GM23338 (cell line): ENCODE measurements at places on chromosomes 5 and 9. TPM values are rescaled to one million over a fixed set of nuclear protein-coding genes. Genes with fewer than 3 reads are reported as not detected.

- H3K4me1 ChIP-seq, result peaks cover 15% of the 10 kb centered on the region
- no peak overlapping the region for H3K4me3 ChIP-seq
- H3K36me3 ChIP-seq, result no peaks in the 10 kb centered on the region
- no peaks in the 10 kb centered on the region for H3K27me3 ChIP-seq
- no peak overlapping the region for H3K27ac ChIP-seq
Measured at GRCh38 chr5:149632311-149633251, 51.3 kb downstream of the ARHGEF37 start.

GRCh38 chr5:142878638-142879037, 108.5 kb downstream of the ARHGAP26 start:
- no peak for DNase-seq
- no peak overlapping the region for H3K4me3 ChIP-seq
- no peaks in the 10 kb centered on the region for H3K36me3 ChIP-seq
- peak overlapping the region; percentile 70; the same call in 1 of the 2 replicates for H3K27ac ChIP-seq

DNA sequence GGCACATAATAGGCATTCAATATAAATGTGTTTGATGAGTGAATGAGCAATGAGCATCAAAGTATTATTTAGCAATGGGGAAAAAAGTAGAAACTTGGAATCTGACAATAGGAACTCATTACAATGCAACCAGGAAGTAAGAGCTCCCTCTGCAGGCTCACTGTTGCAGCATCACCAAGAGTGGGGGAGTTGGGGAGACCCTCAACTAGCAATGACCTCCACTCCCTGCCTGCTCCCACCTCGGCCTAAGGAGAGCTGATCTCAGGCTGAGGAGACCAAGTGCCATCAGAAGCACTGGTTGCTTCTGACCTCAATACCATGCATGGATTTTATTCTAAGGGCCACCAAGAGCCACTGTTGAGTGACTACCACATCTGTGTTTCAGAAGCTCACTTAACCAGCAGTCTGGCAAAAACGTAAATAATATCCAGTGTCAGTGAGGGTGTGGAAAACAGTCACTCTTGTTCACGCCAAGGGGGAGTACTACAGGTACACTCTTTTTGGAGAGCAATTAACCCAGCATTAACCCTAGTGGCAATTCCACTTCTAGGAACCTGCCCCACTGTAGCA, 8.0 kb downstream of the VDAC1 start:
- peaks cover 2% of the 10 kb centered on the region; the same call in 1 of the 2 replicates for H3K36me3 ChIP-seq
- H3K27me3 ChIP-seq, result no peaks in the 10 kb centered on the region
- no peak overlapping the region for H3K27ac ChIP-seq
- peak; percentile 83 for DNase-seq
- H3K4me3 ChIP-seq, result no peak overlapping the region

- no peaks in the 10 kb centered on the region for H3K4me1 ChIP-seq
- H3K27me3 ChIP-seq, result no peaks in the 10 kb centered on the region
- H3K4me3 ChIP-seq, result no peak overlapping the region
- H3K36me3 ChIP-seq, result no peaks in the 10 kb centered on the region
- H3K27ac ChIP-seq, result no peak overlapping the region
- no peak for DNase-seq
Measured at GRCh38 chr5:60340965-60341471, 358.9 kb downstream of the DEPDC1B start.

DNA sequence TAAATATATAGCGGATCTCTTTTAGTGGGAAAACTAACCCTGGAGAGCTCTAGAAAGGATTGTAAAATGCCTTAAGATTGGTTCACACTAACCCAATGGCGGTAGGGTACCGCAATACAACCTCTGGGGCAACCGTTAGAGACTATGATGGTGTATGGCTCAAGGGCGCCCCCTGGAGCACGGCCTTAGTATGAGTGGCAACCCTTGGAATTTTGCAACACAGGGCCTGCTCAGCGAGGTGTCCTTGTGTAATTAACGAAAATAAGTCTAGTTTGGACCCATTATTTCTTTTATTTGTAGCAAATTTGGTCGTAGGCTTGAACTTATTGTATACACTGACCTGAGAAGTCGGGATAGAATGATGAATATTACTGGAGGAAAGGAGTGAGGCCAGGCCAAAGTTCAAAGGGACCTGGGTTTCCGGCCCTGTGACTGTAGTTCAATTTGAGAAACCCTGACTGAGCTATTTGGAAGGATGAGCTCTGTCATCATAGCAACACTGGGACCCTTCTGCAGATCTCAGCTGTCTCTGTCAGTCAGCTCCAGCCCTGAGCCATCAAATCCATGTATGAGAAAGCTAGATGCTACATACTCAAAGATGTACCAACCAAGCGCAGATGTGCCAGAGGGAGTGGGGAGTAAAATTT, 54.8 kb downstream of the CAMK4 start:
- H3K4me1 ChIP-seq, result no peaks in the 10 kb centered on the region
- no peaks in the 10 kb centered on the region for H3K36me3 ChIP-seq
- no peak overlapping the region for H3K4me3 ChIP-seq
- peak; percentile 90 for DNase-seq
- no peak overlapping the region for H3K27ac ChIP-seq

Gene CDH12
- total RNA-seq, result not detected in 2 replicates

DNA sequence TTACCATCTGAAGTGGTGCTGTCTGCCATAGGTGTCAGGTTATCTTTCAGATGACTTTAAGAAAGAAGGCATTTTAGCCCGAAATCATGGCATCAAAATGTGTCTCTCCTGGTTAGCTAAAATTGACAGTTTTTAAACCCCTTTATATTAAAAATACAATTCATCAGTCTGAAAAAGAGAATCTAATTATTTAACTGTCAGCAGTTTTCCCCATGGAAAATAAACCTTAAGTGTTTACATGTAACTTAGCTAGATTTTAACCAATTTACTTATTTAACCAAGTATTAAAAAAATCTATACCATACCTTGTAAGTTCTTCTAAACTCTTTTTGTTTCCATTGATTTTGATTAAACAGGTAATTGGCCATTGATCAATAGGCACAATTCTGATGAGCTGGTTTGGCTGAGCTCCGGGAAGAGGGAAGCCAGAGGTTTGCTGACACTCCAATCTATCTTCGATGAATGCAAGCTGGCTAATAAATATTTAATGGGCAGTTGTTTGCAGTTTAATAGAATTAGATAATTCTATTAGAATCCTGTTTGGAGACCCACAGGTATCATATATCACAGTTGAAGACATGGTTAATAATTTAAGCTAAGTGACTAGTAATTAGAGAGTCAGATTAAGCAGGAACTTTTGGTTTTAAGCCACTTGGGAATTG, 114.0 kb downstream of the MAT2B start:
- H3K4me3 ChIP-seq, result no peak overlapping the region
- no peaks in the 10 kb centered on the region for H3K27me3 ChIP-seq
- DNase-seq, result no peak
- no peaks in the 10 kb centered on the region for H3K36me3 ChIP-seq

GRCh38 chr9:121785673-121786542, 134.5 kb downstream of the DAB2IP start:
- H3K4me3 ChIP-seq, result no peak overlapping the region
- no peaks in the 10 kb centered on the region for H3K36me3 ChIP-seq
- no peak for DNase-seq
- no peaks in the 10 kb centered on the region for H3K27me3 ChIP-seq

- no peak overlapping the region for H3K27ac ChIP-seq
- H3K36me3 ChIP-seq, result no peaks in the 10 kb centered on the region
- H3K4me1 ChIP-seq, result peaks cover 18% of the 10 kb centered on the region
- no peak overlapping the region for H3K4me3 ChIP-seq
Measured at GRCh38 chr5:17378346-17378997, 119.6 kb upstream of the TAF11L2 start.

- no peak overlapping the region for H3K27ac ChIP-seq
- peaks cover 44% of the 10 kb centered on the region for H3K27me3 ChIP-seq
- peak; percentile 59 for DNase-seq
- peaks cover 14% of the 10 kb centered on the region for H3K4me1 ChIP-seq
Measured at GRCh38 chr9:113650207-113651131, 186.9 kb downstream of the RGS3 start.

Gene ANKRD34B
- 1.5 and 2.9 TPM in 2 replicates for total RNA-seq

DNA sequence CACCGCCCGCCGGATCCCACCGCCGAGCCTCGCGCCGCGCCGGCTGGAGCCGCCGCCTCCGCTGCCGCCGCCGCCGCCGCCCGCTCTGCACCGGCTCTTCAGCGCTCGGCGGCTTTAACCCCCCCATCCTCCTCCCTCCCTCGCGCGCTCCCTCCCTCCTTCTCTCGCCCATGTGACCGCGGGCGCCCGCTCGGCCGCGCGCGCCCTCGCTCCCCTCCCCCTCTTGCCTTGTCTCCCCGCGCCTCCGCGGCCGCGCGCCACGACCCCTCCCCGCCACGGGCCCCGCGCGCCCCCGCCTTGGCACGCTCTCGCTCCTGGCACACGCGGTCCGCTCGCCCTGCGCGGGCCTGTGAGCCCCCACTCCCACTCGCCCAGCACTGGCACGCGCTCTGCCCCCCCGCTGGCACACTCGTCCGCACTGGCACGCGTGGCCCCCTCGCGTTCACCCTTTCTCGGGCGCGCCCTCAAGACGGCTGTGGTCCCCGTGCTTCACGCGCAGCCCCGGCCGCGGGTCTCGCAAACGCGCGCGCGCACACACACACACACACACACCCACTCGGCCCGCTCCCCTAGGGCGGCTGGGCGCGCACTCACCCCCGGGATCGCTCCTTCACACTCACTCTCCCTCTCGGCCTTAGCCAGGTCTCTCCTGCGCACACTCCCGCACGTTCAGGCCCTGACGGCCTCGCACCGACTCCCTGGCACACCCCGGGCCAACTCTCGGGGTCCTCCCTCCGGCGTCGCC, at the start of gene CNTFR:
TSS of gene CNTFR (minus strand) at position 89 of the 745 bp plus-strand sequence. CDS start 20,743 bp downstream, outside the sequence.
- H3K4me1 ChIP-seq, result peaks cover 52% of the 10 kb centered on the region
- peaks cover 100% of the 10 kb centered on the region for H3K27me3 ChIP-seq
- no peaks in the 10 kb centered on the region for H3K36me3 ChIP-seq

DNA sequence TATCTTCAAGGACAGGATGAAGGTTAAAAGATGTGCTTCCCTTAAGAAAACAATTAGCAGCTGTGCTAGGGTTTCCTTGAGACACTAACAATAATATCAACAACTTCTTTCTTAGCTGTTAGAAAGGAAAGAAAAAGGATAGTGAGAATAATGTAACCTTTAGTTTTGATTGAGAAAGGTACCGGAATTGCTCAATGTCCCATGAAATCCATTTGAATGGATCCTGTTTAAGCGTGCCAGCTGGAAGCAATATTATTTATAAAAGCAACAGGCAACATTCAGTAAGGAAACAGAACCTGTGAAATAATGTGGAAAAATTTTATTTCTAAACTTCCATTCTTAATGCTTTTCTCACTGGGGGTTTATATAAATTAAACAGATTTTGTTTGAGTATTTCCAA, 120.9 kb downstream of the CCDC192 start:
- no peak for DNase-seq
- no peak overlapping the region for H3K4me3 ChIP-seq
- H3K27ac ChIP-seq, result no peak overlapping the region
- no peaks in the 10 kb centered on the region for H3K27me3 ChIP-seq

GRCh38 chr9:78062710-78063109, 31.1 kb upstream of the GNAQ start:
- DNase-seq, result no peak
- no peak overlapping the region for H3K27ac ChIP-seq
- 0 out of 2 replicates have a peak, but pooled peaks cover 9% of the 10 kb centered on the region for H3K36me3 ChIP-seq
- H3K4me1 ChIP-seq, result no peaks in the 10 kb centered on the region
- no peaks in the 10 kb centered on the region for H3K27me3 ChIP-seq

Gene PCDHA1
- total RNA-seq, result 1.6 and 3.2 TPM in 2 replicates

DNA sequence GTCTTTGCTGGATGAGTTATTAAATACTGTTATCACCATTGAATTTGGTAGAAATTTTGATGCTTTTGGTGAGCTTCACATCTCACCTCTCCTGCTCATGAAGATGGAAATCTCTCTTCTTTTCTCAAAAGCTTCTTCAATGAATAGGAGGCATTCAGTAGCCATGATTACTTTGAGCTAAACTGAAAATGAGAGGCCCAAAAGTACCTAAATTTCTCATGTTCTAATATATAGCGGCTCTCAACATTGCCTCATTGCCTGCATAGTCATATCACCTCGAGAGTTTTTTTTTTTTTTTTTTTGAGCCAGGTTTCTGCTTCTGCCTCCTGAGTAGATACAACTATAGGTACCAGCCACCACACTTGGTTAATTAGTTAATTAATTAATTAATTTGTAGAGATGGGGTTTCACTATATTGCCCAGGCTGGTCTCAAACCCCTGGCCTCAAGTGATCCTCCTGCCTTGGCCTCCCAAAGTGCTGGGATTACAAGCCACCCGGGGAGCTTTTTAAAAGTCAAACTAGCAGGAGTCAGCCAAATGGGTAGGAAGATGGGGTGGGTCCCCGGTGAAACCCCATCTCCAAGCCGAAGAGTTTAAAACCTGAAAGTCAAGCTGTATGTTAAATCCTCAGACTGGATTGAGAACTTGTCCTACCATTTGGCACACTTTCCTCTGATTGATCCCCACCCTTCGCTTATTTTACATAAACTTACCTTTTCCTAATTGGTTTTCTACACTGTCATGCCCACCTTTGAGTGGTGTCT, 169.0 kb downstream of the DOCK2 start:
- H3K27me3 ChIP-seq, result no peaks in the 10 kb centered on the region
- H3K4me1 ChIP-seq, result peaks cover 36% of the 10 kb centered on the region
- DNase-seq, result no peak
- H3K27ac ChIP-seq, result no peak overlapping the region

DNA sequence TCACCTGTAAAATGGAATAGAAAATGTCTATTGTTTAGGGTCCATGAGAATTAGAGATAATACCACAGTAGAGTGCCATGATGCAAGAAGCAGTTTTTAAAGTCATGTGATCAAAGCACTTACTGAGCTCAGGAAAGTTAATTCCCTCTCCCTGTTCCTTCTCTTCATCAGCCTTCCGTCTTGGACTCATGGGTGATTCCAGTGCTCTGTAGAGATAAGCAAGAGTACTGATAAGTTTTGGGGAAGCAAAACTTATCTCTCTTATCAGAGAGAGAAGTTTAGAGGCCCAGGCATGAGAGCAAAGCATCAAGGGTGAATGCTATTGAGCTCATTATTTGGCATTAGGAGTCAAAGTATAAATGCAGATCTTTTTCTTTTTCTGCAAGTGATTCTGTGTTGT, 410.1 kb downstream of the AGTPBP1 start:
- H3K36me3 ChIP-seq, result no peaks in the 10 kb centered on the region
- H3K27me3 ChIP-seq, result no peaks in the 10 kb centered on the region
- no peak for DNase-seq
- H3K4me1 ChIP-seq, result no peaks in the 10 kb centered on the region

Gene PCA3
- total RNA-seq, result 0.28 TPM in 1 of 2 replicates, not detected in the other

DNA sequence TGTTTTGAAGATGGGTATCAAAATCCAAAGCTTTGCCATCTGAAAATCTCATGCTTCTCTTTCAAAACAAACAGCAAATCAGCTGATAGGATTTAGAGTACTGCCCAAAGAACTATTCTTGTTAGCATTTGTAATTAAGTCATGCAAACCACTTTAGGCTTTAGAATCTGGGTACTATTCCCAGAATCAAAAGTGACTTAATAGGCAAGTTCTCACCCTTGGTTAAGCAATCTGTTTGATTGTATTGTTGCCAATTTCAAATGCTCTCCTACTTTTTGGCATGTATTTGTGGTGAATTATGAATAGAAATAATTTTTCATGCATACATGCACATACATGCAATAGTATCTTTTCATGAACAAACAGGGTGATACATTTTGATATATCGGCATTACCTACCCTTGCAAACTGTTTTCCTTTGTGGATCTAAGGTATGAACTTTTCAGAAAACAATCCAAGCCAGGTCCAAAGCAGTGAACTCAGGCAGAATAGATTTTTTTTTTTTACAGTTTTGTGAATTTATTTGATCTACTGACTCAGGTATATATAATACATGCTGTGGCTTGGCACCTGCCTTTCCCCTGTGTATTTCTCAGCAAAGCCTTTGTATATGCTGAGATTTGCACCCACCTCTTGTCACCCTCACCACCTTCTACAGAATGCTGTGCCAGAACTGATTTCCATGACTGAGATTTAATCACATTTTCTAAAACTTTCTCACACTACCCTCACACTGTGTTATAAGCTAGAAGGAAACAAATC, 9.0 kb downstream of the IL33 start:
- no peaks in the 10 kb centered on the region for H3K27me3 ChIP-seq
- H3K36me3 ChIP-seq, result no peaks in the 10 kb centered on the region
- no peak overlapping the region for H3K27ac ChIP-seq
- DNase-seq, result no peak
- peaks cover 12% of the 10 kb centered on the region for H3K4me1 ChIP-seq
- H3K4me3 ChIP-seq, result no peak overlapping the region
